ENCODE measurements at places on chromosomes 3 and 15.
A peak's percentile ranks its signal among the peaks of the same experiment; 100 is the strongest.

DNA sequence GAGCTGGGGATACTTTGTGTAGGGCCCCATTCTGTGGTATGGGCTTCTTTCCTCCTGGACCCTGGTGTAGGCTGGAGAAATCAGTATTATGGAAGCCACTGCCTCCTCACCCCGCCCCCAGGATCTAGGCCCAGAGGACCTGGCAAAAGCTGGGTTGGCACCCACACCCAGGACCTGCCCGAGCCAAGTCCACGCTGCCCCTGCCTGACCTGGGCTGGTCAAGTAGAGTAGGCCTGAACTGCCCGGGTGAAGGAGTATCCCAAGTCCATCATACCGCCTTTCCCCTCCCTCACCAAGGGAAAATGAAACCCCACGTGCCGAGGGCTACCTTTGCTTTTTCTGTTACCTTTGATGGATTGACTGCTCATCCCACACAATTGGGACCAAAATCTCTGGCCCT, 37.7 kb upstream of the TRAK1 start:
- DNase-seq: no peak

DNA sequence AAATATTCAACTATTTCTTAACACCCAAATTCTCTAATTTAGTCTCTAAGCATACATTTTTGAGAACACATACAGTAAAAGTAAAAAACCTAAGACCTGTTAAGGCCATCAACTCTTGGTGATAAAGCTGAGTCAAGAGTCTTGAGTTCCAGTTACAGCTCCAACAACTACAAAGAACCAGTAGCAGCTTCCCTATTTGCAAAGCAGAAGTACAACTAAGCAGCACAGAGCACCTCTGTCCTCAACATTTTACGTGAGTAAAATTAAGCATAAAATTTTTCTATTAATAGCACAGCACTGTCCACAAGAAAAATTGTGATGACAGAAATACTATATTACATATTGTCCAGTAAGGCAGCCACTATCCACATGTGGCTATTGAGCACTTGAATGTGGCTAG, 4.4 kb downstream of the PCOLCE2 start:
- DNase-seq: no peak

DNA sequence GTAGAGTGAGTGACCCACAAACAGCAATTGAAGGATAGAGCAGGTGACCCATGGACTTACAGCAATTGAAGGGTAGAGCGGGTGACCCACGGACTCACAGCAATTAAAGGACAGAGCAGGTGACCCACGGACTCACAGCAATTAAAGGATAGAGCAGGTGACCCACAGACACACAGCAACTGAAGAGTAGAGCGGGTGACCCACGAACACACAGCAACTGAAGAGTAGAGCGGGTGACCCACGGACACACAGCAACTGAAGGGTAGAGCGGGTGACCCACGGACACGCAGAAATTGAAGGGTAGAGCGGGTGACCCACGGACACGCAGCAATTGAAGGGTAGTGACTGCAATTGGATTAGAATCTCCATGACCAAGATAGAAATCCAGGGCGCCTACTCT, 9.8 kb upstream of the TNK2 start:
- DNase-seq: no peak

- DNase-seq: peak; percentile 62
Measured at GRCh38 chr15:84748274-84749110, at the start of gene ZNF592. ZNF592 (plus strand) TSS chr15:84748592; CDS start chr15:84782676, 34,084 bp downstream.

GRCh38 chr15:89041507-89041906, 46.7 kb upstream of the ABHD2 start:
- DNase-seq: no peak

- no peak for DNase-seq
Measured at GRCh38 chr3:135103917-135104316, 308.9 kb downstream of the EPHB1 start.

DNA sequence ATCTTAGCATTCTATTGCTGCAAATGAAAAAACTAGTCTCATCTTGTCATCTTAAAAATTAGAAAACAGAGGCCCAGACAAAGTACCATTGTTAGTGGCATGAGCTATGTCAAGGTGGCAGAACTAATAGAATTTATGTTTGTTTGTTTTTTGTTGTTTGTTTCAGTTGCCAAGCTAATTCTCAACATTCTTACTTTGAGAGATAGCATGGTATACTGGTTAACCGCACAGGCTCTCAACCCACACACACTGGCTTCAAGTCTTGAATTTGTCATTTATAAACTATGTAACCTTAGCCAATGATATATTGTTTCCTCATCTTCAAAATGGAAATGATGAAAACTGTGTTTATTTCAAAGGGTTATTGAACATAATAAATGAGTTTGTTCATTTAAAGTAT, 367.6 kb upstream of the PLSCR5 start:
- no peak for DNase-seq

- no peak for DNase-seq
Measured at GRCh38 chr3:98232489-98232888, 31.6 kb upstream of the OR5H6 start.

DNA sequence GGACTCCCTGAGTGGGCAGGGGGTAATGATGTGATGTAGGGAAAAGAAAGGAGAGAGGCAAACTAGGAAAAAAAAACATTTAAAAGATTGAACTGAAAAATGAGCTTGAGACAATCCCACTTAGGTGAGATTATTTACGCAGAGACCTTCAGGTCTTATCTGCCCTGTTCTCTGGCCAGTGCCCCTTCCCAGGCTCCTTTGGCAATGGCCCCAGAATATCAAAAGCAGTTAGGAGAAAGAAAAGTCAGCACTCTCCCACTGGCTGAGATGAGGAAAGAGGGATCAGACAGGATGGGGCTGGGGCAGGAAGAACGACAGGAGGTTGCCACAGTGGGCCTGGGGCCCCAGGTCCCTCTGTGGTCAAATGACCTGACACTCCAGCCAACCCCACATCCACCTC, 105.4 kb downstream of the MEGF11 start:
- DNase-seq: no peak

GRCh38 chr15:100111125-100112060, 230.4 kb downstream of the ADAMTS17 start:
- DNase-seq: no peak

DNA sequence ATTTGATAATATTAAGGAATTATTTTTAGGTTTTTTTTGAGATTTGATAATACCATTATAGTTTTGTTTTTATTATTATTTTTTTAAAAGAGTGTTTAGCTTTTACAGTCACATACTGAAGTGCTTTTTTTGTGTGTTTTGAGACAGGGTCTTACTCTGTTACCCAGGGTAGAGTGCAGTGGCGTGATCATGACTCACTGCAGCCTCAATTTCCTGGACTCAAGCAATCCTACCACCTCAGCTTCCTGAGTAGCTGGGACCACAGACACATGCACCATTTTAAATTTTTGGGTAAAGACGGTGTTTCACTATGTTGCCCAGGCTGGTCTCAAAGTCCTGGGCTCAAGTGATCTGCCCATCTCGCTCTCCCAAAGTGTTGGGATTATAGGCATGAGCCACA, 73.0 kb downstream of the SUMF1 start:
- peak; percentile 1 for DNase-seq

DNA sequence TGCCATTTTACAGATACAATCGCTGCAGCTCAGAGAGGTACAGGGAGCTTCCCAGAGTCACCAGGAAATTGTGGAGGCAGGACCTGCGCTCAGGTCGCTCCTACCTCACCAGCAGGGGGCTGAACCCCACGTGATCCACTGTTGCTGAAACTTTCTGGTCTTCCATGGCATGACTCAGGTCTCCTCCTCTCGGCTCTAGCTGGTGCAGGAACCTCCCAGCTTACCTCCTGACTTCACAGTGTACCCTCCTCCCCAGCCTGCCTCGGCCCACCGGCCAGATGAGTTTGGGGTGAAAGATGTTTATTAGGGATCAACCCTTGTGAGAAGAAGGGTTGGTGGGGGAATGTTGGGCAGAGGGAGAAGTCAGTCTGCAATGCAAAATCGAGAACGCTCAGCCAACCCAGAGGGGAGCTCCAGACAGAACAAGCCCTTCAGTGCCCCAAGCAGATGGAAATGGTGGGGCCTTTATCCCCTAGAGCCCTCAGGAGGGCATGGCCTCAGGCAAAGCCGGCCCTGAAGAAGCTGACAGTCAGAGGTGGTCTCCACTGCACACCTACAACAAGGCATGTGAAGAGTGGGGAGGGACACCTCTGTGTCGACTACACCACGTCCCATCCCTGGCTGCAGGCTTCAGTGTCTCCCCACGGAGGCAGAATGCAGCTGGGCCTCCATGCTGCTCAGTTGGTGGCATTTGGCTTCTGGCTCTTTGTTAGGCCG, 118.6 kb upstream of the PRR20G start:
- DNase-seq: no peak

DNA sequence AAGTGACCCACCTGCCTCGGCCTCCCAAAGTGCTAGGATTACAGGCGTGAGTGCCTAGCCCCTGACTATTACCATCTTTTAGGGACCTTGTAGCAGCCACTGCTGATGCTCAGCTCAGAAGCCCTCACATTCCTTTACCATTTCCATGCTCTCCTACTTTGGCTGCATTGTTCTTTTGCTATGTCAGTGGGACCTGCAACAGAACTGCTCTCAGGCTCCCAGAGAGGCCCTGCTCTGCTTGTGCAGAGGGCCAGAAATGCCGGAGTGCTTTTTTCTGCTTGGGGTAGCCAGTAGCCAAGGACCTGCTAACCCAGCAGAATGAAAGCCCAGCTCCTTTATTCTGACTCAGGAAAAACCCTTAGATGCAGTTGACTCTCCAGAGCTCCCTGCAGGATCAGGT, 18.3 kb upstream of the PROK2 start:
- DNase-seq: no peak

DNA sequence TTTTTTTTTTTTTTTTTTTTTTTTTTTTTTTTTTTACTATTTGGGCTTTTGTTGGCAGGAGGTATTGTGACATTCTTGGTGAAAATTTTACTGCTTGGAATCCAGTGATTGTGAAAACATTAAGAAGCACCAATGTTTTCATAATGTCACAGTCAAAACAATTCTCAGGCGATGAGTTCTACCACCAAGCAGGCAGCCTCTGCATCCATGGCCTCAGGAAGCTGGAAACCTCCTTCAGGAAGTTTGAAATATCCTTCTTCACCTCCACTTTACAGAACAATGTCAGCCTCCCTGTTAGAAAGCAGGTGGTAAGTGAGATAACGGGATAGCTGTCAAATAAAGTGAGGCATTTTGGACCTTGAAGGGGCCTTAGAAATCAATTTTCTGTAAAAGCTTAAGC, 98.3 kb downstream of the MEX3B start:
- no peak for DNase-seq

DNA sequence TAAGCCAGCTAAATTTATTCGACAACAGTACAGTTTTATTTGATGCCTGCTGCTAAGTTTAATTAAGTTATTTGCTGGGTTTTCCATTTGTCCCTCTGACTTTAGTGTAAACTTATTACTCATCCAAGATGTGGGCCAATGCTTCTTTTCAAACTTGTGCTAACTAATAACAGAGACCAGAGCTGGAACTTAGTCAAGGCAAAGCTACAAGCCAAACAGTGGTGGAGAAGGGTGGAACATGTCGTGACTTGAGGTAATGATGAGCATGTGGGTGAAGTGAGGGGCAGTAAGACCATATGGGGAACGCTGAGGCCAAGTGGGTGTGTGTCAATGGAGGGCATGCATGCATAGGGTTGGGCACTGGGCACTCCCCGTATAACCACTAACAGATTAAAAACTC, 63.9 kb downstream of the NMD3 start:
- DNase-seq: no peak

- no peak for DNase-seq
Measured at GRCh38 chr3:106806964-106807363, 570.3 kb upstream of the CCDC54 start.

GRCh38 chr15:66580643-66581042, 14.8 kb upstream of the LCTL start:
- DNase-seq: no peak

- DNase-seq: no peak
Measured at GRCh38 chr3:170232266-170232665, 10.0 kb downstream of the PRKCI start.

DNA sequence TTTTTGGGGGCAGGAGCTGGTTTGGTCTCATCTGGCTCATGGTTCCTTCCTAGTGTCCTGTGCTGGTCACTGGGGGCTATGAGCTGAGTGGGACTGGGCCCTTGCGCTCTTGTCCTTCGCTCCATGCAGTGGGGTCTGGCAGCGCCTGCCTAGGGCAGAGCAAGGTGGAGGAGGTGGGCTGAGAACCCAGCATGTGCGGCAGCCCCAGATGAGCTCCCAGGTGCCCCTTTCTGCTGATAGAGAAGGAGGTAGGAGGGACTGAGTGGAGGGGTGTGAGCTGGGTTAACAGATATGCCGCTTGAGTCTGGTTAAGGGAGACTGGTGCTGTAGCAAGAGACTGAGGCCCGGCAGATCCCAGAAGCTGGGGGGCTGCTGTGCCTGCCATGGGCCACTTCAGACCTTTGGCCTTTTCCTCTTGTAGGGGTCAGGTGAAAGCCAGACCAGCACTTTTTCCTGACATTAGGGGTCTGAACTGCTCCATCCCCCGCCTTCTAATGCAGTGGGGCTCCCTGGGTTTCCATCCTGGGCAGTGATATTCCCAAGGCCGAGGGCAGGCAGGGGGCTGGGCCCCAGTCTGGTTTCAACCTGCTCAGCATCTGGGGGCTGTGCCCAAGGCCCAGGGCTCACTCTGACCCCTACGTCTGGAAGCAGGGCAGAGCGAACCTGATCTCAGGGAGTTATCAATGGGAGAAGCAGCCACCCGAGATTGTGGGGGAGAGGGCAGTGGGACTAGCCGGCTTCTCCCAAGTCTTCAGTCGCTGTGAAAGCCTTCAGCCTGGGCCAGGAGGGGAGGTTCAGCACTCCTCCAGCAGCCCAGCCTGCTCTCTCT, 62.9 kb upstream of the PRR23C start:
- no peak for DNase-seq

- DNase-seq: no peak
Measured at GRCh38 chr3:127970966-127971592, 56.0 kb downstream of the KBTBD12 start.

GRCh38 chr3:99172736-99173657, 271.5 kb upstream of the DCBLD2 start:
- no peak for DNase-seq

- no peak for DNase-seq
Measured at GRCh38 chr3:140568842-140569520, 108.9 kb upstream of the TRIM42 start.

- DNase-seq: no peak
Measured at GRCh38 chr3:71127844-71128243, 455.7 kb downstream of the FOXP1 start.

- no peak for DNase-seq
Measured at GRCh38 chr15:80367094-80367493, 37.1 kb upstream of the ARNT2 start.

- DNase-seq: no peak
Measured at GRCh38 chr3:119600732-119601131, 3.0 kb downstream of the PLA1A start.

DNA sequence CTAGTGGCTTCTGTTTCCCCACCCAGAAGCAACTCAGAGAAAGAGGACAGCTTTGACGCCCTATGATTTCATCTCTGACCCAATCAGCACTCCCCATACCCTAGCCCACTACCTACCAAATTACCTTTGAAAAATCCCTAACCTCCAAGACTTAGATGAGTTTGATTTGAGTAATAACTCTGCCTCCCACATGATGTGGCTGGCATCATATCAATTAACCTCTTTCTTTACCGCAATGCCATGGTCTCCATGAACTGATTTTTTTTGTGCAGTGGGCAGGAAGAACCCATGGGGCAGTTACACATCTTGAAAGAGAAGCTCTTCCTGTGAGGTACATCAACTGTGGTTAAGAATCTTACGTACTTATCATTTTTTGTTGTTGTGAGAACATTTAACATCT, 25.5 kb upstream of the APOD start:
- no peak for DNase-seq
